ENCODE measurements at places on chromosomes 2 and 18. TPM values are rescaled to one million over a fixed set of nuclear protein-coding genes. Genes with fewer than 3 reads are reported as not detected.

The ASB18 gene
- total RNA-seq, result not detected

The SLC8A1 gene
- total RNA-seq, result 98.9 TPM

The CROCC2 gene
- not detected for total RNA-seq

The RTP5 gene
- total RNA-seq, result not detected

The RNF149 gene
- total RNA-seq, result 53.5 TPM

The DUSP11 gene
- total RNA-seq, result 31.2 TPM

The RMDN2 gene
- total RNA-seq, result 5.8 TPM
